ENCODE measurements at places on chromosomes 2 and 18.
A peak's percentile ranks its signal among the peaks of the same experiment; 100 is the strongest.

DNA sequence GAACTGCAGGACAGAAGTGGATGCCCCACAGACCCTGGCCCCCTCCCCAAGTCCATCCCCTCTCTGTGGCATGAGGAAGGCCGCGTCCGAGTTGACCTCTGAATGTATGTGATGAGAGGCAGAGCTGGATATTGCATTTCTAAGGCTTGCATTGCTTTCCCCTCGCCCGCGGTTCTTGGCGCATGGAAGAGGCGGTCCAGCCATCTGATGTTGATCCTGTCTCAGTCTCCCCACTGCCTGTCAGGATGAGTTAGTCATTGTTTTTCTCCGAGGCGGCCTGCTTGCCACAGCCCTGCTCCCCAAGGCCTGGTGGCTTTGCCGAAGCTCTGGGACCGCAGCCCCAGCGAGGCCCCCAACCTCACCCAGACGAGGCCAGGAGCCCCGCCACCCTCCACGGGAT lies 88.6 kb downstream of the SMAD7 start:
- DNase-seq: no peak

DNA sequence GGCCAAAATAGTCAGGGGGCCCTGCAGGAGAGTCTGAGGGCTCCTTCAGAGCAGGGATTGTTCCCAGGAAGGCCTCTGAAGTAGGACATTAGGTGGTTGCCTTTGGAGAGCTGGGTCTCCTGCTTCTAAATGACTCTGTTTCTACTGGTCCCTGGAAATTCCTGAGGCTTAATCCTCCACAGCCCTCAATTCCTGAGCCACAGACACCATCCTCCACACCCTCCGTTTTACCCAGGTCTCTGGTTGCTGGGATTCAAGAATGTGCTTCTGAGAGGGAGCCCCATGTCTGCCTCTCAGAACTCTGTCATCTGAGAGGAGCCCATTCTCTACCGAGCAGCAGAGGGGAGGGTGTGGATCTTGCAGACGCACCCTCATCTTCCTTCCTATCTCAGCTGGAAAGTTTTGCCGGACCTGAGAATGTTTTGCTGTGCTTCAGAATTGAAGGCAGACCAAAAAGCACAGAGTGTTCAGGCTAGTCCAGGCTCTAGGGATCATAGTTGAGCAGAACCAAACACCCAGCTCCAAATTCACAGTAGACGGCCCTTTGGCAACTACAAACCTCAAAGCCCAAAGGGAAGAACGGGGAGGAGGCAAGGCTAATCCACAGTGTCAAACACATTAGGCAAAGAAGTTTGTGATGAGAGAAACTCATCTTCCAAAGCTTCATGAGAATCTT lies 8.1 kb downstream of the VIT start:
- no peak for DNase-seq

- DNase-seq: no peak
Observed at GRCh38 chr2:164868563-164869419, 27.2 kb upstream of the COBLL1 start.

GRCh38 chr2:9791711-9792110 lies 51.6 kb upstream of the TAF1B start:
- no peak for DNase-seq

- no peak for DNase-seq
Observed at GRCh38 chr2:42342061-42342794, 18.8 kb downstream of the COX7A2L start.

DNA sequence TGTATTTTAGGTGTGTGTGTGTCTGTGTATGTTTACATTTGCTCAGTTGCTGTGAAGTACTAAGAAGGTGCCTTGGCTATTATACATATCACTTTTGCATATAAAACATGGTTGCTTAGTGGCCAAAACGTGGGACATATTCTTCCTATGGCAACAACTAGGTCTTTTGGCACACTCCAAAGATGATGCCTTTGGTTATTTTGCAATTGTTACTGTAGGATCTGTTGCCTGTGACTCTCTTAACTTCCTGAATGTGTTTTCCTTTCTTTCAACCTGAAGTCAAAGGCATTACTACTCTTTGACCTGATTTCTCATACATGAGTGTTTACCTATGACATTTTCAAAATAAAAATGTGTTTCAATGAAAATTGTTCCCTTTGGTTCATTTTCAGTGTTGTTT lies 160.5 kb downstream of the UBE2E3 start:
- DNase-seq: no peak

- no peak for DNase-seq
Observed at GRCh38 chr18:48004577-48004976, 74.1 kb upstream of the SMAD2 start.

GRCh38 chr2:42132191-42132965 lies 36.8 kb upstream of the EML4 start:
- DNase-seq: no peak

DNA sequence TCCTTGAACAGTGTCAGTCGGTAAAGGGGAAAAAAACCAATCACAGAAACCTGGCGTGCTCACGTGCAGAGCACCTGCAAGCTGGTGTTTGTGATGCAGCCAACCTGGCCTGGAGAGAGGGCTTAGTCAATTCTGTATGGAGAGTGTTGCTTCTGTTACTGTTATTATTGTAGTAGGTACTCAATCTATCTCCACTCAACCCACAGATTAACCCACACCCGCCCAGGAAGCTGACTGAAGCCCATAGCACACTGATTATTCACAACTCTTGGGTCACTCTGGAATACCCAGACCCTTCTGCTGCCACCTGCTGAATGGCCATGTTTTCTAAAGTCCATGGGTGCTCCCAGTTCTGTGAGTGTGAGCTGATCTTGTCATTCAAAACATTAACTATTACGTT lies 53.9 kb downstream of the TNFRSF11A start:
- no peak for DNase-seq

GRCh38 chr2:9071584-9072124 lies 68.2 kb upstream of the MBOAT2 start:
- DNase-seq: no peak

DNA sequence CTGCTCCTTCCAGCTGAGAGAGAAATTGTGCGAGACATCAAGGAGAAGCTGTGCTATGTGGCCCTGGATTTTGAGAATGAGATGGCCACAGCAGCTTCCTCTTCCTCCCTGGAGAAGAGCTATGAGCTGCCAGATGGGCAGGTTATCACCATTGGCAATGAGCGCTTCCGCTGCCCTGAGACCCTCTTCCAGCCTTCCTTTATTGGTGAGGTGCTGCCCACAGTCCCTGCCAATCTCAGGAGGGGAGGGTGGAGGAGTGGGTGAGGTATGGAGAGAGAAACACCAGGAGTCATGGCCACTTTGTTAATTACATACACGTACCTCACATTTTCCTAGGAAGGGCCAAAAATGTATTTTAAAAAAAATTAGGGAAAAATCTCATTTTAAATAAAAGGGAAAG lies 12.0 kb upstream of the DGUOK start:
- no peak for DNase-seq

- no peak for DNase-seq
Observed at GRCh38 chr18:12307701-12308385, at the start of gene TUBB6. TSS of gene TUBB6 (plus strand) at chr18:12308241. CDS start at chr18:12308293, 52 bp downstream.

GRCh38 chr2:69977906-69978482 lies 16.6 kb upstream of the ASPRV1 start:
- no peak for DNase-seq

DNA sequence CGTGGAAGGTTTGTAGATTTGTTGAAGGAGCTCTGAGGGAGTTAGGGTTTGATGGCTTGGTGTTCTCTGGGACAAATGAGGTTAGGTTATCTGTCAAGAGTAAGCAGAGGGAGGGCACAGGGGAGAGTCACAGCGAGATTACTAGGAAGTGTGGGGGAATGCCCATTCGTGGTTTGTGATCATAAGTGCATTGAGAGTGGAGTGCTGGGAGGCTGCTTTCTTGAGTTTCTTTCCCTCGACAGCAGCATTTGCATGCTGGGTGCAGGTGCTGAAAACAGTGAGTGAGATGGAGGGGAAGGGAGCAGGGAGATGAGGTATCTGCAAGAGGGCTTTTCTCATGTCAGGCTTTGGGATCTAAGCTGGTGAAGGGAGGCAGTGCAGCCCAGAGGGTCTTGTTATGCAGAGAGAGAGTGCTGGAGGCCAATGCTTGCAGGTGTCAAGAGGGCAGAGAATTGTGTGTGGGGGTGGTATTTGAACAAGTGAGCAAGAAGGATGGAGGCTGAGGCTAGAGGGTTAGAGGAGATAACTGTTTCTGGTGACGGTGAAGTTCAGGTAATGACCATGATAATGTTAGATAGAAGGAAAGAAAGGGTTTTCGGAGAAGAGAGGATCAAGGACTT lies 8.8 kb downstream of the RALB start:
- no peak for DNase-seq

- DNase-seq: no peak
Observed at GRCh38 chr2:109382226-109382895, 231.4 kb downstream of the SEPTIN10 start.

GRCh38 chr2:55154525-55155030 lies 77.5 kb downstream of the CLHC1 start:
- no peak for DNase-seq

GRCh38 chr2:237434866-237435311 lies 20.9 kb upstream of the COL6A3 start:
- DNase-seq: no peak

GRCh38 chr2:241908686-241909420 lies 39.3 kb downstream of the RTP5 start:
- no peak for DNase-seq

- no peak for DNase-seq
Observed at GRCh38 chr2:197124639-197125390, 185.8 kb downstream of the ANKRD44 start.

DNA sequence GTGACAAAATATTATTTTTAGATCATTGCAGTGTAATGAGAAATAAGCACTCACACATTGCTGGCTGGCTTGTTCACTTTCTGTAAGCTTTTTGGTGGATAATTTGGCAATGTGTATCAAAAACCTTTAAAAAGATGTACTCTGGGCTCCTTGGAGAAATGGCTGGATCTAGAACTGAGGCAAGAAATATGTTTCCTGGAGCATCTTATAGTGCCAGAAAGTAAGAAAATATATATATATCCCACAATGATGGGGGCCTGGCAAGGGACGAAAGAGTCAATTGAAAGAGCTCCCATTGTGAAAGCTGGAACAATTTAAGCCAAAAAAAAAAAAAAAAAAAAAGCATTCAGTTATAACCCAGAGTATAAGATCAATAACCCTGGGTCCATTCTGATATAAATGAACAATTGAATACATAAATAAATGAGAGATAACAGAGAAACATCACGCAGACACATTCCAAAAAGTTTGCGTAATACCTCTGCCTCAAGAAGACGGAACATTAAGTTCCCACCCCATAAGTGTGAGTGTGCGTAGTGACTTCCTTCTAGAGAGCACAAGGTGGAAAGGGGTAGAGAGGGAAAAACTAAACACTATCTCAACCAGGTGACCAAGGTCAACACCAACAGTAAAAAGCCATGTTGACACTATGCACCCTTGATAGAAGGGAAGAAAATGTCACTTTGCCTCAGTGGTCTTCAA lies 77.5 kb downstream of the BIN1 start:
- DNase-seq: no peak

- no peak for DNase-seq
Observed at GRCh38 chr18:74278058-74278457, 13.7 kb downstream of the CYB5A start.

- DNase-seq: no peak
Observed at GRCh38 chr18:59669872-59670657, 27.2 kb downstream of the CCBE1 start.

DNA sequence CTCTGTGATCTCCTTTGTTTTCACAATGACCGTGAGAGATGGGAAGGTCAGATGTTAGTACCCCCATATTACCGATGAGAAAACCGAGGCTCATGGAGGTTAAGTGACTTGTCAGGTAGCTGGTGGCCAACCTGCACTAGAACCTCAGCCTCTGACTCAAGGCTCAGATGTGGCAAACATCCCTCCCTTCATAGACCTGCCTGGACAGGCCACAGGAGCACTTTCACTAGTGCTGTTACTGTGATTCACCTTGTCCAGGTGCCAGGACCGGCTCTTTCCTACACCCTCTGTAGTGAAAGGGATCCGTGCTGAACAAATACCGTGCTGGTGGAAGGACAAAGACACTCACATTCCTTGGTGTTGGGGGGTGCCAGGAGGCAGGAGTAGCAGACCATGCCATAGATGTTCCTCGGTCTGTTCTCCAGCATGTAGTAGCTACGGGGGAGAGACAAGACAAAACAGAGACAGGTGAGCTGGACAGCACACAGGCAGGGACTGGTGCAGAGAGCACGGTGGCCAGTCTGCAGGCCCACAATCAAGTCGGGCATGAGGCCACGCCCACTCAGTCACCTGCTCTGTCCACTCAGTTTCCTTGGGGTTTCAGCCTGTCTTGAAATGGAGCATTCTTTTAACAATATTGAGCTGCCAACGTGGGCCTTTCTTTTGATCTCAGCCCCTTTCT lies 65.9 kb downstream of the EDAR start:
- no peak for DNase-seq

- no peak for DNase-seq
Observed at GRCh38 chr2:155663265-155663664, 669.3 kb downstream of the NR4A2 start.

- no peak for DNase-seq
Observed at GRCh38 chr2:191321861-191322662, 76.9 kb downstream of the MYO1B start.

- DNase-seq: no peak
Observed at GRCh38 chr2:203175371-203175770, 63.4 kb upstream of the CYP20A1 start.

DNA sequence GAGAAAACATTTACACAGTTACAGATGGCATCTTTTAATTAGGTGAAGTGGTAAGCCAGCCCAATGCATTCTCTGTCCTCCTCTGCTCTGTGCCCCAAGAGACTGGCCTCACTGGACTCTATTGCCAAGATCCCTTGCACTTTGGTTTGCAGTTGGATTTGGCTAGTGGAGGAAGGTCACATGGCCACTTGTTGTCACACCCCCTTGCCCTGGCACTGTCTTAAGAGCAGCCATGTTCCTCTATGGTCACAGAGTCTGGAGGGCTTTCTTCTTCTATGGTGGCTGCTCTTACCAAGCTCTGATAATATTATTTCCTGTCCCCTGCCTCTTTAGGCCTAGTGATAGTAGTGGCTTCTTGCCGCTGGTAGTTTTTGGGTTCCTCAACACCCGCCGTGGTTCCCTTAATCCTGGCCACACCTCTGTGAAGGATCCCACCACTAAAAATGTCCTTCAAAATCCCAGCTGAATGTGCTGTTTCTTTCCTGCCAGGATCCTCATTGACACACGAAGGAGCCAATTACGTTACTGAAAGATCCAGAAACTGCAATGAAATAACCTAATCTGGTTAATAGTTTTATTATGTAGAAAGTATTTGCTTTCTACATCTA lies 111.1 kb downstream of the CDC42EP3 start:
- DNase-seq: no peak

GRCh38 chr2:64454386-64455332 lies 697 bp downstream of the LGALSL start:
- peak; percentile 13 for DNase-seq

- DNase-seq: no peak
Observed at GRCh38 chr18:34772887-34773286, 62.8 kb downstream of the DTNA start.

GRCh38 chr2:181431674-181432073 lies 25.5 kb upstream of the ITGA4 start:
- DNase-seq: no peak

- no peak for DNase-seq
Observed at GRCh38 chr2:9657731-9658130, 26.9 kb upstream of the YWHAQ start.

GRCh38 chr18:10814336-10814735 lies 288.5 kb downstream of the NAPG start:
- DNase-seq: no peak

Data from activated gamma-delta T cell (primary cell).